ENCODE measurements at places on chromosomes 16 and 17.

- peak; percentile 67 for DNase-seq
Observed at GRCh38 chr17:73474370-73474988, 162.7 kb upstream of the CDC42EP4 start.

- no peak for DNase-seq
Observed at GRCh38 chr16:82649766-82650165, 23.0 kb downstream of the CDH13 start.

DNA sequence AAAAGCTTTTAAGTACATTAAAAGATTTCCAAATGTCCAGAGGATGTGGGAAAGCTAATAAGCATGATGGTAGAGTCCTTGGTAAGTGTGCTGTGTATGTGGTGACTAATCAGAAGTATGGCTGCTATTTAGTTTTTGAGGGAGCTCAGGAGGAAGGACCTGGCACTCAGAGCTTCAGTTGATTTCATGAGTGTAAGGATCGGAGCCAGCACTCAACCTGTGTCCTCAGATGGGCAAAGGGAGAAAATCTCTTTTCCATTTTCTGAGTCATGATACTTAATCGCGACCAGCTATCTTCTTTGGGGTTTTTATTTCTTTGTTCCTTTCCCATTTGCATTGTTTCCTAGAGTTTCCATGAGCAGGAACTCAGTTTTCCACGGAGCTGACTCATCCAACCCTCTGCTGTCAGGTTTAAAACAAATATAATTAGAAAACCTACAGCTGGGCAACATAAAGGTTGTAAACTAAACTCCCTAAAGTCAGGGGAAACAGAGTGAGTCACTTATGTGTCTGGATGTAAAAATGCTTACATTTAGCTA lies 125.4 kb downstream of the MAP2K6 start:
- DNase-seq: peak; percentile 61

GRCh38 chr17:42317266-42317845 lies 29.1 kb downstream of the STAT5A start:
- DNase-seq: no peak

DNA sequence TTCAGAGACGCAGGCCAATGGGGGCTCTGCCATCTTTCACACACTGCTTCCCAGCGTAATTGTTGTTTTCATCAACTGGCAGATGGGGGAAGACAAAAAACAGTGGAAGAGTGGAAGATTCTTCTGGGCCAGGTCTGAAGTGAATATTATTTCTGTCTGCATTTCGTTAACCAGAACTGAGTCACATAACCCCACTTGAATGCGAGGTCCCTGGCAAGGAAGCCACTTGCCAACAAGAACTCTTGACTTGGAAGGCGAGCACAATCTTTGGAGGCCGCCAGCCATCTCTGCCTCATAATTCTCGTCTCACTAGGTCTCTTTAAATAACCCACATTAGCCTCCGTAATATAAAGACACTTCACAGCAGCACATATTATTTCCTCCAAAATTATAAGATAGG lies 75.4 kb downstream of the CYB561 start:
- DNase-seq: no peak

DNA sequence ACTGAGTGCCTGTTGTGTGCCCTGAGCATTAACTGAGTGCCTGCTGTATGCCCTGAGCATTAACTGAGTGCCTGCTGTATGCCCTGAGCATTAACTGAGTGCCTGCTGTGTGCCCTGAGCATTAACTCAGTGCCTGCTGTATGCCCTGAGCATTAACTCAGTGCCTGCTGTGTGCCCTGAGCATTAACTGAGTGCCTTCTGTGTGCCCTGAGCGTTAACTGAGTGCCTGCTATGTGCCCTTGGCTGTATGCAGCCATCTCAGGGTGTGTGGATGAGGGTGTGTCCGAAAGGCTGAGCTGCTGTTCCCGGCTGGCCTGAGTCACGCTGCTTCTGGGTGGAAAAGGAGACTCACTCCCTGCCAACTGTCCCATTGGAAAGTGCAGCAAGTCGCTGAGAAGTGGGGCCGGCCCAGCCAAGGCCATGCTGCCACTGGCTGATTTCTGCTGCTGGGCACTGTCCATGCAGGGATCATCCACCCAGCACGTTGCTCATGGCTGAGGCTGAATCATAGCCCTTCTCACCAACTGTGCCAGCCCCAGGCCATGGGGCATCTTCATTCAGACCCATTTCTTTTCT lies 113.8 kb downstream of the OR1D5 start:
- DNase-seq: peak; percentile 78

DNA sequence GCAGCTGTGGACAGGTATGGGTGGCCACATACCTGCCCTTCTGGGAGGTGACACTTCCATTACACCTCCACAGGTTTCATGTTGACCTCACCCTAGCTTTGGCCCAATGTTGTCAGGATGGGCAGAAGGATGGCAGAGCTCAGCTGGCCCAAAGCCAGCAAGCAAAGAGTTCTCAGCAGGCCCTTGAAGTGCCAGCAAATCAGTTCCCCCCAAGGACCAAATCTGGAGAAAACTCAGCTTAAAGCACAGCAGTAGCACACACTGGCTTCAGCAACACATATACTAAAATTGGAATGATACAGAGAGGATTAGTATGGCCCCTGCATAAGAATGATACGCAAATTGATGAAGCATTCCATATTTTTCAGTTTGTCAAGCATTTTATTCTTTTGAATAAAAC lies 13.4 kb downstream of the ARL4D start:
- DNase-seq: no peak

- no peak for DNase-seq
Observed at GRCh38 chr16:9055661-9056060, 35.8 kb upstream of the HAPSTR1 start.

- DNase-seq: peak; percentile 1
Observed at GRCh38 chr16:70161350-70161749, 12.2 kb upstream of the CLEC18C start.

DNA sequence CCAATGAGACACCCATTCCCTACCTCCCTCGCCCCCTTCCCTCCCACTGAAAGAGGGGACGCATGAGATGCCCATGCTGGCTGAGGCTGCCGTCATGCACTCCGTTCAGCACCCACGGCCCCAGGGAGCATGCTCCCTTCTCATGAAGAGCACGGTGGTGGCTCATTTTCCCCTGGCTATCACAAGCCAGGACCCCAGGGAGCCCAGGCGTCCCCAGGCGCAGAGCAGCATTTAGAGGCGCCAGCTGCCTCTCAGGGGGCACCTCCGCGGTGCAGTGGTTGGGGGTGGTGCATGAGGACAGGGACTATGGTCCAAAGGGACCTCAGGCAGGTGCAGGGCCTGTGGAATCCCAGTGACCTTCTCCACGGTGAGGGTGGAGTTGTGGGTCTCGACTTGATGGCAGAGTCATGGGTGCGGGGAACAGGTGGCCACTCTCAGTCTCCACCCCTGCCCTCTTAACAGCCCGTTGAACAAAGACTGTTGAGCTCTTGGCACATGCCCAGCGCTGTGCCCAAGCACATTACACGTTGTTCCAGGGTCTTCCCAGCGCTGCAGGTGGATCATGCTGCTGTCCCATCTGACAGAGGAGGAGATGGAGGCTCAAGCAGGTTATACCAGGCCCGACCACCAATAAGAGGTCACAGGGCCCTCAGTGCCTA lies 13.6 kb downstream of the KIF19 start:
- no peak for DNase-seq

- peak; percentile 79 for DNase-seq
Observed at GRCh38 chr16:56606071-56606475, 2.3 kb upstream of the MT2A start.

DNA sequence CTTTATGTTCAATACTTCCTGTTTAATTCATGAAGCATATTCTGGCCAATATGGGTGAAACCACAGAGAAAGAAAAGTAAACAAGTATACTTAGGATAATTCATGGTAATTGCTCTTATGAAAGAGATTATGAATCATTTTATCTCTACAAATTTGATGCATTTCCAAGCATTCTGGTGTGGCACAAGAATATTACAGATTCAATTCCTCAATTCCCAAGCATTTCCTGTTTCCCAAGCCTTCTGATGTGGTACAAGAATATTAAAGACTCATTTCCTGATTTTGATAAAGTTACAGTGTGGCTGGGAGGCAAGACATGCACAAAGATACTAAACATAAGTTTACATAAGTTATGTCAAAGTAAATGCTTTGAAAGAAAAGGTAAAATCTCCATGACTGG lies 126.1 kb upstream of the NUDT7 start:
- no peak for DNase-seq

DNA sequence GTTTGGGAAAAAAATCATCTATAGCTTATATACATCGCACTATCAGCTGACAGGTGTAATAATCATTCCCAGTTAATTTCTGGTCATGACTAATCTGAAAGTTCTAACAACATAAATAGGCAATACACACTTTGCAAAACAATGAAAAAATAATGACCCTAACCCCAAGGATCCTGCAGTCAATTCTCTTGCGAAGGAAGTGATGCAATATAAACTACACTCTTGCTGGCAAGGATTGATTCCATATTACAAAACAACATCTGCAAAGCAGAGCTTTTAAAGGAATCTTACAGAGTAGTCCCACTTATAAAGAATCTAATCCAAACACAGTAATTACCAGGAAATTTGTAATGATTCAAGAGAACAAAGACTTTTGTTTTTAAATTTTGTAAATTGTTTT lies 73.4 kb downstream of the MYO1D start:
- DNase-seq: no peak

- DNase-seq: no peak
Observed at GRCh38 chr17:76440751-76441362, 12.1 kb downstream of the UBE2O start.

- DNase-seq: no peak
Observed at GRCh38 chr17:9976283-9977179, 71.5 kb upstream of the RCVRN start.

DNA sequence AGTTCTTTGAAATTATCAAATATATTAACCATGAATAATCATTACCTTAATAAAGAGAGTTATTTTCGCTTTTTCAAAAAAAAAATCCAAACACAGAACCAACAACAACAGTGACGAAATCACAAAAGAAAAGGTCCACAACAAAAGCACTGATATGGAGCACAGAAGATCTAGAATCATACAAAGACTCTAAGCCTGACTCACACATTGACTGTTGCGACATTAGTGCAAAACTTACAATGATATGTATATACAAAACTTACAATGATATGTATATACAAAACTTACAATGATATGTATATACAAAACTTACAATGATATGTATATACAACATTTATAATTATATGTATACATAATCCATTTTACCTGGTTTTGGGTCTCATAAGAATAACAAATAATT lies 117.7 kb downstream of the USP22 start:
- no peak for DNase-seq
